ENCODE measurements at places on chromosomes 13 and 19. TPM values are rescaled to one million over a fixed set of nuclear protein-coding genes. Genes with fewer than 3 reads are reported as not detected.

ZFP28 gene
- total RNA-seq = 45.4 TPM

ICAM5 gene
- 3.3 TPM for total RNA-seq

ZNF442 gene
- total RNA-seq = 5.9 TPM

ZNF653 gene
- 8.3 TPM for total RNA-seq

PDX1 gene
- not detected for total RNA-seq

STOML3 gene
- total RNA-seq = 0.16 TPM

GIPC3 gene
- not detected for total RNA-seq

ZNF93 gene
- total RNA-seq = 27.0 TPM

ZSCAN4 gene
- not detected for total RNA-seq

ZNF628 gene
- total RNA-seq = 0.78 TPM

CD70 gene
- total RNA-seq = not detected

ZNF333 gene
- 43.4 TPM for total RNA-seq

TMEM150B gene
- 0.47 TPM for total RNA-seq

S1PR5 gene
- total RNA-seq = 0.31 TPM

PLEKHA4 gene
- 0.31 TPM for total RNA-seq

ZNF575 gene
- 0.62 TPM for total RNA-seq

UBE2L5 gene
- total RNA-seq = not detected
